Activated T-cell treated with anti-CD3 and anti-CD28 coated beads, Interleukin-2, amount 50 U/mL, for 24 hours (primary cell): ENCODE measurements at places on chromosomes 13 and 19.

DNA sequence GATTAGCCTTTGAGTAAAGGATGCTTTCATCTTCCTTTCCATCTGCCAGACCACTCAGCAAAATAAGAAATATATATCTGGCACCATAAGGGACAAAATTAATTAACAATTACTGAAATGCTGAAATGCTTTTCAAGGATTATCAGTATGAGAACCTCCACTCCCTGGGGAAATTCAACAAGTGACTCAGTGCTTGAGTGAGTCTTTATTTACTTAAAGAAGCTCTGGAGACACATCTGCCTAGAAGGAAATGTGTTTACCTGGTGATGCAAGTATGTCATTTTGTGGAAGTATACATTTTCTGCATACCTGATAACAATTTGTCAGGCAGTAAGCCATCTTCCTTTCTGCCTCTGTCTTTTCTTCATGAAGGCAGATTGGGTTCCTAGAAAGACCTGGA, 23.4 kb downstream of the ZNF560 start:
- peaks cover 3% of the 10 kb centered on the region for H3K27me3 ChIP-seq
- H3K27ac ChIP-seq: no peak overlapping the region
- H3K4me3 ChIP-seq: no peak overlapping the region
- DNase-seq: no peak
- peaks cover 3% of the 10 kb centered on the region for H3K36me3 ChIP-seq
- H3K4me1 ChIP-seq: no peaks in the 10 kb centered on the region

DNA sequence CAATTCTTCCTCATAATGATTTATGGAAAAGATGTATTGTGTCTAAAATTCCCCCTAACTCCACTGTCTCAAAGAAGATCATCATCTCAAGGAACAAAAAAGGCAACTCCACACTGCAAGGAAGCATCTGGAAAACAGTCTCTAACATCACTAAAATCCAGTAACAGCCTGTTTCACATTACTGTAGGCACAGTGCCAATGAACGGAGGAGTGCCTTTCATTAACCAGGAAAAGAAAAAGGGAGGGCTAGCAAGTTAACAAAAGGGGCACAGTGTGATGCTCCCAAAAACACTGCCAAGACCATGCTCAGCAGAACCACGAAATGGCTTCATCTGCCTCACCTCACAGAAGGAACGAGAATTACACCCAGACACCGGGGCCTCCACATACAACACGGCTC, 8.5 kb downstream of the TMTC4 start:
- peaks cover 81% of the 10 kb centered on the region for H3K36me3 ChIP-seq
- H3K27me3 ChIP-seq: no peaks in the 10 kb centered on the region
- DNase-seq: no peak
- H3K4me3 ChIP-seq: no peak overlapping the region
- no peak overlapping the region for H3K27ac ChIP-seq
- H3K4me1 ChIP-seq: no peaks in the 10 kb centered on the region

- peaks cover 2% of the 10 kb centered on the region for H3K36me3 ChIP-seq
- H3K4me1 ChIP-seq: peaks cover 8% of the 10 kb centered on the region
- H3K27me3 ChIP-seq: no peaks in the 10 kb centered on the region
Measured at GRCh38 chr13:49356223-49356622, 87.6 kb downstream of the CAB39L start.

DNA sequence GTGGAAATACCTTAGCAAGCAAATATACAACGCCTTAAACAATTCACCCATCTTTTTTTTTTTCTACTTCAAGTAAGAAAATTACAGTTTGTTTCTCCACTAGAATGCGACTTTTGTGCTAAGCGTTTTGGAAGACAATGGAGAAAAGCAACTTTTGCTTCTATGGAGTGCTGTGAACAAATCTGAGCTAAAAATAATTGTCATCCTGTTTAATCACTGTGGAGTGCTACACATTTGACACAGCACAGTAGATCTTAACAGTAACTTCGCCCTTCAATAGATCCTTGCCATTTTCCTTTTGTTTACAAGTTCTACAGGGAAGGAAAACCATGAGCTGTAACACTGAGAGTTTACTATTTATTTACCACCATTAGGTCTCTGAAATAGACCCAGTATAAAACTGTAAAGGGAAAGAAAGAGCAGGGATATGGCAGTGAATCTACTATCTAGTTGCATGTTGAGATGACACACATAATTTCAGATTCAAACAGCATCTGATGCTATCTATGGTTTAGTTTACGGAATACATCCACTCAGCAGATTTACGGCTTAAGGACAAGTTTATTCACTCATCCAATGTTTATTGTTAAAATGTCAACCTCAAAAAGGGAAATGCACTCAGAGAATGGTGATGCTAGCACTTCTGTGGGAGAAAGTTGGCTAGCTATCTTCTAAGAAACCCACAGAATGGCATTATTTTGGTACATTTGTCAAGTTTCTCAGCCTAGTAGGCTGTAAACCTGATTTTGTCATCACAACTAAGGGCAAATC, 175.3 kb downstream of the VWA8 start:
- no peaks in the 10 kb centered on the region for H3K27me3 ChIP-seq
- DNase-seq: no peak
- no peak overlapping the region for H3K4me3 ChIP-seq
- no peaks in the 10 kb centered on the region for H3K4me1 ChIP-seq

- no peak overlapping the region for H3K27ac ChIP-seq
- no peaks in the 10 kb centered on the region for H3K36me3 ChIP-seq
Measured at GRCh38 chr13:30918662-30919405, 12.8 kb downstream of the MEDAG start.

DNA sequence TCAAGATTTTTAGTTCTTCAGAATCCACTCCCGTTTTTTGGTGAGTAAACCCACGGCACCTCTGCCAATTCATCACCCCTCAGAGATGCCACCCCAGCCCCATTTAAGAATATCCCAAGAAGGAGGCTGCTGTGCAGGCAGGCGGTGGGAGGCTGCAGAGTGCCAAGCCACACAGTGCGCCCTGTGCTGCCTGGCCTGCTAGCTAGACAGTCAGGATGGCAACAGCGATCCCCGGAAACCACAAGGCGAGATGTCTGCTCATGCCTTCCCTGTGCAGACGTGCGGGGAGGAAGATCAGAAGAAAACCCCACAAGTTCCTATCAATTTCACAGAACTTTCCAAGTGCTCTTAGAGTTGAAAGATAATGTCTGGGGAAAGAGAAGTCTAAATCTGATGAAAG, 64.8 kb upstream of the GPR183 start:
- peak; percentile 59 for DNase-seq
- H3K27me3 ChIP-seq: no peaks in the 10 kb centered on the region
- H3K27ac ChIP-seq: peak overlapping the region; percentile 88
- H3K4me3 ChIP-seq: peak overlapping the region; percentile 64

- H3K4me1 ChIP-seq: peaks cover 1% of the 10 kb centered on the region
- H3K27ac ChIP-seq: no peak overlapping the region
- no peaks in the 10 kb centered on the region for H3K36me3 ChIP-seq
- H3K4me3 ChIP-seq: no peak overlapping the region
- no peak for DNase-seq
Measured at GRCh38 chr13:109422161-109422560, 364.2 kb downstream of the IRS2 start.
